ENCODE measurements at places on chromosomes 7 and 10. TPM values are rescaled to one million over a fixed set of nuclear protein-coding genes. Genes with fewer than 3 reads are reported as not detected.

- H3K27ac ChIP-seq = no peak overlapping the region
- no peaks in the 10 kb centered on the region for H3K36me3 ChIP-seq
- no peak overlapping the region for H3K4me3 ChIP-seq
- no peaks in the 10 kb centered on the region for H3K4me1 ChIP-seq
- no peak for DNase-seq
These were observed 76.6 kb downstream of the CYP26A1 start for GRCh38 chr10:93150289-93150688.

DNA sequence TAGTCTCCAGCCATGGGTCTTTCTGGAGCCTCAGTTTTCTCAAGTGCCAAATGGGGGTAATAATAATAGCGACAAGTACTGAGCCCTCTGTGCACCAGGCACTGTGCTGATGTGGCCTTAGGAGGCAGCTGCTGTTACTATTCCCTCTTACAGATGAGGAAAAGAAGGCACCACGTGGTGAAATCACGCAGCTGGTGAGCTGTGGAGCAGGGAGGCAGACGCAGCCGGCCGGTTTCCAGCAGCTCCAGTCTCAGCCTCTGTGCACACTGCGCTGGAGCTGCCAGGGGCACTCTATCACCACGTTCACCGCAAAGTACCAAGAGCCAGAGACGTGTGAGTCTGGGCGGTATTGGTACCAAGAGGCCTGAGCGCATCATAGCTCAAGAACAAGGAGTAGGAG is 9.6 kb downstream of the PYROXD2 start:
- no peak for DNase-seq
- peaks cover 4% of the 10 kb centered on the region for H3K4me1 ChIP-seq
- no peaks in the 10 kb centered on the region for H3K36me3 ChIP-seq
- no peak overlapping the region for H3K4me3 ChIP-seq

GRCh38 chr7:151304856-151305255 is 36.8 kb upstream of the NUB1 start:
- H3K27me3 ChIP-seq = no peaks in the 10 kb centered on the region
- H3K4me1 ChIP-seq = peaks cover 7% of the 10 kb centered on the region

GRCh38 chr7:122746948-122747347 is 44.2 kb upstream of the RNF148 start:
- no peak overlapping the region for H3K27ac ChIP-seq
- H3K4me3 ChIP-seq = no peak overlapping the region
- no peaks in the 10 kb centered on the region for H3K36me3 ChIP-seq
- H3K27me3 ChIP-seq = no peaks in the 10 kb centered on the region
- DNase-seq = no peak
- no peaks in the 10 kb centered on the region for H3K4me1 ChIP-seq

DNA sequence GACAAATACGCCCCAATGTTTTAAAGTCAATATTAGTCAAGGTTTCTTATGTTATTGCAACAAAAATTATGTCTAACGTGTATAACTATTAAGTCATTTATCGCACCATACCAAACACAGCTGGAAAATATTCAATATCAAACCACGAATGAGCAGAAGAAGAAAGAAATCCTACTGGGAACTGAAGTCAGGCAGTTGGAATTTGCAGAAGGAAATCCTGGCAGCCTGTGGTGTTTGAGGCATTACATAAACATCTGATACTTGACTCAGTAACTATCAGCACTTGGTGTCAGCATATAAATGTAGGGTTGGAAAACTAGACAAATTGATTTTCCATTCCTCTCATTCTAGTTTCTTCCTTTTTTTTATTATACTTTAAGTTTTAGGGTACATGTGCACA is 83.4 kb upstream of the NUPR2 start:
- no peaks in the 10 kb centered on the region for H3K36me3 ChIP-seq
- H3K4me1 ChIP-seq = no peaks in the 10 kb centered on the region
- H3K27ac ChIP-seq = no peak overlapping the region
- H3K27me3 ChIP-seq = no peaks in the 10 kb centered on the region

THSD7A gene
- 24.7 TPM for total RNA-seq

LIPM gene
- not detected for total RNA-seq

CPA4 gene
- 5.4 TPM for total RNA-seq

- no peak for DNase-seq
- H3K27ac ChIP-seq = no peak overlapping the region
- H3K36me3 ChIP-seq = no peaks in the 10 kb centered on the region
- no peak overlapping the region for H3K4me3 ChIP-seq
- peaks cover 9% of the 10 kb centered on the region for H3K4me1 ChIP-seq
- no peaks in the 10 kb centered on the region for H3K27me3 ChIP-seq
These were observed 3.2 kb upstream of the NCOA4 start for GRCh38 chr10:46033602-46034011.

NUTM2E gene
- total RNA-seq = not detected

- no peaks in the 10 kb centered on the region for H3K27me3 ChIP-seq
- H3K36me3 ChIP-seq = no peaks in the 10 kb centered on the region
- no peak overlapping the region for H3K4me3 ChIP-seq
- no peak overlapping the region for H3K27ac ChIP-seq
- no peak for DNase-seq
- H3K4me1 ChIP-seq = no peaks in the 10 kb centered on the region
These were observed 57.1 kb upstream of the KMT2E start for GRCh38 chr7:104956753-104957450.

UPK3BL2 gene
- total RNA-seq = 3.8 TPM

GRCh38 chr10:133162910-133163856 is 3.2 kb downstream of the KNDC1 start:
- no peak overlapping the region for H3K27ac ChIP-seq
- no peaks in the 10 kb centered on the region for H3K36me3 ChIP-seq

DNA sequence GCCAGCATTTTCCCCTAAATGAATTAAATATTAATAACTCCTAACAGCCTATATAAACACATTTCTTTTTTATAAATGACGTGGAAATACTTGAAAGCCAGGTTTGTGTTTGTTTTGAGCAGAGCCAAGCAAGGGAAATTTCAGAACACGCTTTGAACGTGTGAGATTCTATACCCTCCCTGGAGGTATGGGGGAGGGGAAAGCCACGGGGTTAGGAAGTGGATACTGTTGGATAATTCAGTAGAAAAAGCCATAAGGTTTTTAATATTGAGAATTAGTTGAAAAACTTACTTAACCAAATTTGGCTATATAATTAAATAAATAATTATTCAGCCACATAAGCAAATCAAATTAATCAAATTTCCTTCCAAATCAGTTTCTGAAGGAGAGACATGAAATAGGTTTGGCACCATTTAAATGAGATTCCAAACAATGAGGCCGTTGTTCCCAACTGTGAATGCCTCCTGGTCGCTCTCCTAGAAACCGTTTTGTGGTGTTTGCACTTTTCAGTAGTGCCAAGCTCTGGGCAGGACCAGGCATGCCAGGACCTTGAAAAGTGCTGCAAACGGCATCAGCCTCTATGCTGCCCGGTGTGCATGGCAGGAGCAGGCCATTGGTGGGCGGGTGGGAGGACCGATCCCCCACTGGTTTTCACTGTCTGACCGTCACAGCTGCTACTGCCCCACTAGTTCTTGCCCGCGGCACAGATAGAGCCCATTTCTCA is 88.1 kb downstream of the SEPTIN14 start:
- no peak for DNase-seq
- H3K27ac ChIP-seq = peak overlapping the region; percentile 2
- no peak overlapping the region for H3K4me3 ChIP-seq
- H3K4me1 ChIP-seq = no peaks in the 10 kb centered on the region

- no peak overlapping the region for H3K27ac ChIP-seq
- DNase-seq = no peak
- H3K36me3 ChIP-seq = peaks cover 29% of the 10 kb centered on the region
- H3K4me1 ChIP-seq = no peaks in the 10 kb centered on the region
- no peak overlapping the region for H3K4me3 ChIP-seq
These were observed 283.4 kb upstream of the AOAH start for GRCh38 chr7:37007691-37008090.

- H3K27me3 ChIP-seq = no peaks in the 10 kb centered on the region
- peaks cover 4% of the 10 kb centered on the region for H3K4me1 ChIP-seq
- no peak overlapping the region for H3K27ac ChIP-seq
- H3K36me3 ChIP-seq = no peaks in the 10 kb centered on the region
- no peak overlapping the region for H3K4me3 ChIP-seq
- DNase-seq = no peak
These were observed 27.9 kb upstream of the GATA3 start for GRCh38 chr10:8026349-8027259.

GRCh38 chr7:16193631-16194030 is 227.7 kb downstream of the CRPPA start:
- H3K27me3 ChIP-seq = no peaks in the 10 kb centered on the region
- H3K36me3 ChIP-seq = no peaks in the 10 kb centered on the region
- H3K27ac ChIP-seq = no peak overlapping the region
- no peak overlapping the region for H3K4me3 ChIP-seq
- DNase-seq = no peak
- H3K4me1 ChIP-seq = no peaks in the 10 kb centered on the region

GRCh38 chr10:30056281-30056680 is 3.1 kb downstream of the JCAD start:
- no peak overlapping the region for H3K4me3 ChIP-seq
- H3K4me1 ChIP-seq = no peaks in the 10 kb centered on the region

LRRC17 gene
- 2.6 TPM for total RNA-seq

GPR26 gene
- total RNA-seq = not detected

DNA sequence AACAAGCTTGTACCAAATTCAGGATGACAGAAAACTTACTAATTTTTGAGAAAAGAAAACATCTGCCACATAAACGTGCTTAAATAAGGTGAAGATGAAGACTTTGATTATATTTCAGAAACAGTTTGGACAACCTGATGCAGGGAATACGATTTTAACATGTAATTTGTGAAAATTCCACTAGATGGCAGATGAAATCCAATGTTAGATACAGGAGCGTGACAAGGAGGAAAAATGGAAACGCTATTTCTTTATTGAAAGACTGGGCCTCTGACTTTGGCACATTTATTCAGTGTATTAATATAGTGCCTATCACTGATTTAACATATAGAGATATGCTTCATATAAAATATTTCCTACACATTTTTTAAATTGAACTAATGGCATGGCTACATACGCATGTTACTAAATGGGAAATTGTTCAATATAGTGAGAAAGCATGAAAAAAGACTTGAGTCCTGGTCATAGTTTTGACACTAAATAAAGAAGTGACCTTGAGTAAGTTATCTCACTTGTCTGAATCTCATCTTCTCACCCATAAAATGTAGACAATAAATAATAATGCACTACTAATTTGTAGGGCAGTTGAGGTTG is 60.7 kb downstream of the CD36 start:
- no peaks in the 10 kb centered on the region for H3K27me3 ChIP-seq
- DNase-seq = no peak
- H3K36me3 ChIP-seq = no peaks in the 10 kb centered on the region

- no peaks in the 10 kb centered on the region for H3K36me3 ChIP-seq
- DNase-seq = no peak
- H3K27ac ChIP-seq = no peak overlapping the region
- no peak overlapping the region for H3K4me3 ChIP-seq
These were observed 66.9 kb upstream of the SLC25A13 start for GRCh38 chr7:96388620-96389383.

DNA sequence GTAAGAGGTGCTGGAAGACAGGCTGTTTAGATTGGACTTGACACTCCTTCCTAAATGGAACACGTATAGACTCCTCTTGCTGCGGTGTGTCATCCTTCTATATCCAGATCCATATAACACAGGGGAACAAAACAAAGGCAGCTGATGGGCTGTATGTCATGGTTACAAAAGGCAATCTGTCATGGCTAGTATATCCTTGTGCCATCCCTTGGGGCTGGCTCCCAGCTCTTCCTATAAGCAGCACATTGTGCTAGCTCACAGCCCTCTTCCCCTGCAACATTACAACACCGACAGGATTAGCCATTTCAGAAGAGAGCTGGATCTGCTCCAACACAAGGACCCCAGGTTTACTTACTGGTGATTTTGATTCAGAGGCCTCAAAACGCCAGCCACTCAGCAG is 15.3 kb downstream of the LIPK start:
- H3K36me3 ChIP-seq = no peaks in the 10 kb centered on the region
- no peaks in the 10 kb centered on the region for H3K27me3 ChIP-seq
- DNase-seq = no peak
- no peak overlapping the region for H3K4me3 ChIP-seq

GRCh38 chr10:77661100-77661499 is 23.5 kb upstream of the KCNMA1 start:
- H3K27ac ChIP-seq = no peak overlapping the region
- no peak for DNase-seq
- H3K36me3 ChIP-seq = no peaks in the 10 kb centered on the region
- H3K27me3 ChIP-seq = no peaks in the 10 kb centered on the region
- peaks cover 27% of the 10 kb centered on the region for H3K4me1 ChIP-seq

PTPN20 gene
- total RNA-seq = 3.1 TPM

DNA sequence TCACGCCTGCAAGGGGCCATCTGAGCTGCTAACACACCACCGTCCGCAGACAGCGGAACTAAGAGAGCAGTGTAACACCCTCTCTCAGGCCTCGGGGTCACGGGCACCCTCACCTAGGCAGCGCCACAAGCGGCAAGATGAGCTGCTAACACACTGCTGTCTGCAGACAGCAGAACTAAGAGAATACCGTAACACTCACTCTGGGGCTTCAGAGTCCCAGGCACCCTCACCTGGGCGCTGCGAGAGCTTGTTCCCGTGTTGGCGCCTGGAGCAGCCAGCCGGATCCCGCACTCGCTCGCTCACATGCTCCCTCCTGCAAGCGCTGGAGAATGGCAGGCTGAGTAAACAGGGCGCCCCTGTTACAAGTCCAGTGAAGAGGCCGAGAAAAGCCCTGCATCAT is 160.2 kb downstream of the SRPK2 start:
- H3K36me3 ChIP-seq = peaks cover 19% of the 10 kb centered on the region
- no peaks in the 10 kb centered on the region for H3K27me3 ChIP-seq
- H3K4me3 ChIP-seq = no peak overlapping the region
- no peak for DNase-seq
- peaks cover 10% of the 10 kb centered on the region for H3K4me1 ChIP-seq

GRCh38 chr7:73738220-73738611 is 386 bp downstream of the ABHD11 start:
- peak overlapping the region; percentile 42 for H3K27ac ChIP-seq
- no peaks in the 10 kb centered on the region for H3K36me3 ChIP-seq
- no peaks in the 10 kb centered on the region for H3K27me3 ChIP-seq
- DNase-seq = no peak
- H3K4me3 ChIP-seq = peak overlapping the region; percentile 71

GRCh38 chr7:30596014-30596641 is 1.4 kb downstream of the GARS1 start:
- DNase-seq = no peak
- peak overlapping the region; percentile 98 for H3K27ac ChIP-seq
- no peaks in the 10 kb centered on the region for H3K27me3 ChIP-seq
- H3K36me3 ChIP-seq = peaks cover 26% of the 10 kb centered on the region

TMEM213 gene
- not detected for total RNA-seq

DNA sequence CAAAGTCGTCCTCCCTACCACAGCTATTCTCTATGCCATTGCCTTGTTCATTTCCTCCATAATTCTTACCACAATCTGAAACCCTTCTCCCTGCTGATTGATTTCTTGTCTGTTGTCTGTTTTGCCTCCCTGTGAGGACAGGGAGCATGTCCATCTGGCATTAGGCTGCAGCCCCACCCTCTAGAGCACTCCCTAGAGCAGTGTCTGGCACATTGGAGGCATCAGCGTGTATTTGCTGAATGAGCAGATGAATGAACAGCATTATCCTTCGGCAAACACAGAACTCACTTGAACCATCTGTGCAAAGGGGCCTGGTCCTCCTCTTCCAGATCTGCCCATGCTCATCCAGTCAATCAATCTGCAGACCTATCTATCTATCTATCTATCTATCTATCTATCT is 5.1 kb upstream of the DMBT1 start:
- H3K27ac ChIP-seq = no peak overlapping the region
- H3K36me3 ChIP-seq = no peaks in the 10 kb centered on the region
- H3K27me3 ChIP-seq = no peaks in the 10 kb centered on the region
- H3K4me3 ChIP-seq = no peak overlapping the region
- no peak for DNase-seq

GRCh38 chr7:108002726-108003598 is at the start of gene LAMB1:
Gene LAMB1 (minus strand): TSS chr7:108003161. CDS start chr7:108002885, 276 bp downstream.
- peak; percentile 51 for DNase-seq
- no peaks in the 10 kb centered on the region for H3K36me3 ChIP-seq
- H3K4me1 ChIP-seq = peaks cover 51% of the 10 kb centered on the region
